ENCODE measurements at places on chromosomes 12 and 14. TPM values are rescaled to one million over a fixed set of nuclear protein-coding genes. Genes with fewer than 3 reads are reported as not detected.

Gene GUCY2C
- not detected for total RNA-seq

Gene POTEG
- total RNA-seq: not detected

Gene CIROP
- total RNA-seq: not detected

DNA sequence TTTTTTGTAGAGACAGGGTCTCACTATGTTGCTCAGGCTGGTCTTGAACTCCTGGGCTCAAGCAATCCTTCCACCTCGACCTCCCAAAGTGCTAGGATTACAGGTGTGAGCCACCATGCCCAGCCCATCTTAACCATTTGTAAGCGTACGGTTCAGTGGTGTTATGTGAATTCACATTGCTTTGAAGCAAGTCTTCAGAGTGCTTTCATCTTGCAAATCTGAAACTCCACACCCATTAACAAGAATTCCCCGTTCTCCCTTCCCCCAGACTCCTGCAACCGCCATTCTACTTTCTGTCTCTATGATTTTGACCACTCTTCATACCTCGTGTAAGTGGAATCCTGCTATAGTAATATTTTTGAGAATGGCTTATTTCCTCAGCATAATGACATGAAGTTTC is 24.9 kb upstream of the BICDL1 start:
- DNase-seq: no peak

DNA sequence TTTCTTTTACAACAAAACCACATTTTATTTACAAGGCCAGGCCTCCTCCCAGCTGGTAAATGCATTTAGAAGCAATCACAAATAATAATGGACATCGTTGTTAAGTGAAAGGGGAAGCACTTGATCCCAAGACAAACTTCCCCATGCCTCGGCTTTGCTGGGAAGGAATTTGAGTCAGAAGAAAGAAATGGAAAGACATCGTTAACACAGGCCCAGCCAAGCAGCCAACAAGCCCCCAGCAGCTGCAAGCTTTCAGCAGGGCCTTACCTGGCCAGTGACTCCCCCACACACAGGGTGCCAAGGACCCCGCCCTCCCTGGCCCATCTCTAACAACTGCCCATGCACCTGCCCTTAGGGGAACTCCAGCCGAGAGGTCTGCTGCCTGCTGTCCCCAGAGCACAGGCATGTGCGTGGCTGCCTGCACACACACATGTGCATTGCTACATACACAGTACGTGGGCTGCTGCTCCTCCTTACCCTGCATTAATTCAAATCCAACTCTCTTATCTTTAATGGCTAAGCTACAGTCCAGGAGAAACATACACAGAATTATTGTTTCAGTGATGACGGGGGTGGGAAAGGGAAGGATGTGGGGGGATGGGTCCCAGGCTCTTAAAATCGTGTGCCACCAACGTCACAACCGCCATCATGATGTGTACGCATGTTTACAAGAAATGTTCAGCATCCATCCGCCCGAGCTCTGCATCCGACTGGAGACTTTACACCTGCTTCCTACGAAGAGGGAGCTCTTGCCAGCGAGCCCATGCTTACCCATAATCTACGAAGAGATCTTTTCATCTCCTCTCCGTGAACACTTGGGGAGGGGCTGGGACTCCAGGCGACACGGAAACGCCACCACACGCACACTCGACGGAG is 9.8 kb downstream of the BCL11B start:
- no peak for DNase-seq

DNA sequence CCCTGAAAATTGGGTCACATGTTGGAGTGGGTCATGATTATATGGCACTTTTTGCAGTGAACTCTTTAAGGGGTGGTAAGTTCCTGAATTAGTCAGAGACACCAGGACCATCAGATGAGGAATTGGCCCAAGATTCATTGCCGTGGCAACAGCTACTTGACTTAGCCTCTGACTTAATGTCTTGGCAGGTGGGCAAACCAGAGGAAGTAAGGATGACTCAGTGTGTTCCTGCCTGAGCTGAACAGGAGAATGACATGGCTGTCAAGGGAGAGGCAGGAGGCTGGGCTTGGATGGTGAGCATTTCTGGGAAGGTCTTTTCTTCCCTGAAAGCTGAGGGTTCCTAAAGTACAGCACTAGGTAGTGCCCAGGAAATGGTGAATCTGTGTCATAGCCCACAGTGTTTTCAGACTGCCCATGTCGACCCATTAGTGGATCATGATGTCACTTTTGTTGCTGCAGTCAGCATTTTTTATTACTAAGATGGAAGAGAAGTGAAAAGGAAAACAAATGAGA is 170.1 kb upstream of the PWP1 start:
- no peak for DNase-seq

DNA sequence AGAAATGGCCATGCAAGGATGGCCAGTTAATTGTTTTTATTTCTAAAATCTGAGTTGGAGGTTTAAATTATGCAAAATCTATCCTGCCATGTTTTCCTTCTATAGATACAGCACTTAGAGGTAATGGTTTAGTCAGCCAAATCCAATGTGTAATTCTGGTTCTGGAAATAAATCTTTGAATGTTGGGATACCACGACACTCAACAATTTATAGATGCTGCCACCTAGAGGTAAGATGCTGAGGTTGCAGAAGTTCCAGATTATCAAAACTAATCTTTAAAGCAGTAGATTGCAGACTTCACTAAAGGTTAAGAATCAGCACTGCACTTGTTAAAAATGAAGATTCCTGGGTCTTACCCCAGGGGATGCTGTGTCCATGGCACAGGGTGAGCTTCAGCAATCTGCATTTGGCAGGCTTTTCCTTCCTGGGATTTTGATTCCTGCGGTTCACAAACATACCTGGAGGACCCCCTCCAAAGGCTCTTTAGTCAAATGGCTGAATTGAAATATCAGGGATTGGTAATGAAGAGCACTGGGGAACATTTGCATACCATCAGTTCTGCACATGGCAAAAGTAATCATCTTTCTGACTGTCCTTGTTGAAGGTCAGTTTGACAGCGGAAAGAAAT is 53.4 kb upstream of the ANO4 start:
- no peak for DNase-seq

- DNase-seq: no peak
Observed at GRCh38 chr12:13536219-13536910, 339.8 kb downstream of the EMP1 start.

All from glutamatergic neuron (in vitro differentiated cells).